SK-N-SH (cell line): ENCODE measurements at places on chromosomes 4 and X. TPM values are rescaled to one million over a fixed set of nuclear protein-coding genes. Genes with fewer than 3 reads are reported as not detected.

DNA sequence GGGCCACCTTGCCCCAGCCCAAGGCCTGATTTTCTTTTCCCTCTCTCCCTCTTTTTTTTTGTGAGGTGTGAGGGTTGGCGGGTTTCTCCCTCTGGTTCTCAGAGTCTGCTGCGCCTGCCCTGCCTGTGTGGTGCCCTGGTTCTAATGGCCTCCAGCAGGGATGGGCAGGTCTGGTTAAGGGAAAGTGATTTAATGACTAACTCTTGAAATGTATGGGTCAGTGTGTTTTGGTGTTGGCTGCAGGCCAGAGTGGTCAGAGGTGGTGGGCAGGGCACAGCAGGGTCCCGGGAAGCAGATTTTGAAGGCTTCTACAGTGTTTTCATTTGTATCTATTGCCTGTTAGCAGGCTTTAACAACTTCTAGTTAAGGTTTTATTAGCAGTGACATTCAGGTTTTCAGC is 39.0 kb downstream of the JADE1 start:
- no peak overlapping the region for H3K4me3 ChIP-seq
- H3K4me1 ChIP-seq = no peaks in the 10 kb centered on the region
- peaks cover 34% of the 10 kb centered on the region for H3K36me3 ChIP-seq
- H3K27me3 ChIP-seq = no peaks in the 10 kb centered on the region
- no peak for DNase-seq

DNA sequence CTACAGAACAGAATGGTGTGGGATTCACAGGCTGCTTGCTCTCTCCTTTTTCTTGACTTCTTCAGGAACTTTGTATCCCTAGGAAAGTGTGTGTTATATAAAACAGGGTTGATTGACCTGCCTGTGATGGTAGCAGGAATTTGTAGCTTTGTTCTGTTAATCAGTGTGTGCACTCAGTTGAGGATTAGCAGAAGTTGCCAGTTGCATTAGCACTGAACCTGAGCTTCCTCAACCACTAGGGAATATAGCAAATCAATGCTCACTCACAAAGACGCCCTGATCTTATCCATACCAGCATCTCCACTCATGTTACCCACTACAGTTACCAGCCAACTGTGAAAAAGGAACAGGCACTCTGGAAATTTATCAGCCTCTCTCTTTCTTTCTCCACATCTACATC is 319.1 kb upstream of the EMCN start:
- no peaks in the 10 kb centered on the region for H3K36me3 ChIP-seq
- H3K27me3 ChIP-seq = no peaks in the 10 kb centered on the region
- no peak overlapping the region for H3K27ac ChIP-seq
- H3K4me3 ChIP-seq = no peak overlapping the region

DNA sequence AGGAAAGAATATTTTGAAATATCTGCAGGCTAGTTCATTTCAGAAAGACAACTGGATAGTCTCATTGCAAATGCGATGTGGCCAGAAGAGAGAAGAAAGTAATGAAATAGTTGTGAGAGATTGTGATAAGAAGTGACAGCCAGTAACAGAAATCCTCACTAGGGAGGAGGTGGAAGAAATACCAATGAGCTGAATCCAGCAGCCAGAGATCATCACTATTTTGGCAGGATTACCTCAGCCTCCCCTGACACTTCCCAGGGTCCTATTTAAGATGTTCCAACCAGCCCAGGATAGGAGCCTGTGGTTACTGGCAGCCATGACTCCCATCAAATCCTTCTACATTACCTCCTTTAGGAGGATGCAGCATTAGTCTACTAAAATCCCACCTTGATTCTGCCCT is 76.7 kb upstream of the ARHGAP24 start:
- H3K27ac ChIP-seq = peak overlapping the region; percentile 41
- DNase-seq = no peak
- H3K27me3 ChIP-seq = no peaks in the 10 kb centered on the region
- H3K4me3 ChIP-seq = no peak overlapping the region
- no peaks in the 10 kb centered on the region for H3K36me3 ChIP-seq

GRCh38 chr4:140112576-140112975 is 41.4 kb downstream of the MAML3 start:
- H3K36me3 ChIP-seq = no peaks in the 10 kb centered on the region
- no peaks in the 10 kb centered on the region for H3K4me1 ChIP-seq
- H3K27ac ChIP-seq = peak overlapping the region; percentile 16; the same call in 1 of the 2 replicates
- DNase-seq = no peak
- H3K27me3 ChIP-seq = no peaks in the 10 kb centered on the region

GRCh38 chr4:38662522-38663089 is 1.4 kb upstream of the KLF3 start:
- peaks cover under 1% of the 10 kb centered on the region; the same call in 1 of the 2 replicates for H3K4me1 ChIP-seq
- H3K4me3 ChIP-seq = peak overlapping the region; percentile 66
- no peaks in the 10 kb centered on the region for H3K27me3 ChIP-seq

DNA sequence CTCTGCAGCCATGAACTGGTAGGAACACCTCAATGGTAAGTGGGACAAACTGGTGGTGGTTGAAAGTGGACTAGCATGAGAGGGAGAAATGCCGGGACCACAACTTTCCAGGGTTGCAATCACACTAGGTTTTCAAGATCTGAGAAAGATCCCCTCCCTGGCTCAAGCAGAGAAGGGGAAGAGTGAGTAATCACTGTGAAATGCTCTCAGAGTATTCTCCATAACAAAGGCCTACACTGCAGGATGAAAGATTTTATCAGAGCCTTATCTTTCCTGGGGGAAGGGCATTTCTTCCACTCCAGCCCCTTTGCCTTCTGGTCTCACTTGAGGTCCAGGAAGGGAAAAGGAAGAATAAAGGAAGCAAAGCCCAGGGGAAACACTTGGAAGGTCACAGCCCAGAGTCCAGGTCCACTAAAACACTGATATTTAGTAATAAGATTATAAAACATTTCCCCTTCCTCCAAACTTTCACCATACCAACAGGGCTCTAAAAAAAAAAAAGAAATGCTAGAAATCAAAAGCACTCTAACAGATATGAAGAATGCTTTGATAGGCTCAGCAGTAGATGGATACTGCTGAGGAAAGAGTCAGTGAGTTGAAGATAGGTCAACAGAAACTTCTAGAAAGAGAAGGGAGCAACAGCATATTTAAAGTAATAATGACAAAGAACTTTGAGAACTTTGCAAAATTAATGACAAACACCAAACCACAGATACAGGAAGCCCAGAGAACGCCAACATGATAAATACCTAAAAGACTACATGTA is 95.9 kb downstream of the WDFY3 start:
- DNase-seq = peak; percentile 9
- H3K36me3 ChIP-seq = peaks cover 5% of the 10 kb centered on the region
- H3K27me3 ChIP-seq = no peaks in the 10 kb centered on the region
- H3K4me1 ChIP-seq = peaks cover 13% of the 10 kb centered on the region; the same call in 1 of the 2 replicates

- peaks cover 47% of the 10 kb centered on the region for H3K27me3 ChIP-seq
- H3K4me3 ChIP-seq = no peak within 1 kb of the TSS
- no peak for DNase-seq
- no peaks in the 10 kb centered on the region for H3K4me1 ChIP-seq
Observed at GRCh38 chrX:71910643-71910985, at the start of gene NHSL2. NHSL2 (plus strand) TSS chrX:71910845.

GRCh38 chr4:46503739-46504138 is 113.8 kb upstream of the GABRA2 start:
- DNase-seq = no peak
- no peaks in the 10 kb centered on the region for H3K27me3 ChIP-seq
- no peak overlapping the region for H3K4me3 ChIP-seq

DNA sequence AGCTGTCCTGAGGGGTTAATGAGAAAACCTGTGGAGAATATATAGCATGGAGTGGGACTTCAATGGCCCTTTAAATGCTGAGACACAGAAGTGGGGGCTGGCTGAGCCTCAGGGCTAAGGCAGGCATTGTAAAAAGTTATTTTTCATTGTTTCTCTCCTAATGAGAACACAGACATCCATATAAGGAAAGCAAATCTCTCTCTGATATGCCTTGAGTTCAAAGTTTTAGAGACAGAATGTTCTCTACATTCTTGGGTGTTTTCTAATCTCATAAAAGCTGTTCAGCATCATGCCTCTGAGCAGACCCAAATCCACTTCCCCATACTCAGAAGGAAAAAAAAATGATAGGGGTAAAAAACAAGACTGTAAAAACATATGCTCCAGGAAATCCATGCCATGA is 16.8 kb upstream of the RAB40A start:
- H3K27ac ChIP-seq = no peak overlapping the region
- no peak overlapping the region for H3K4me3 ChIP-seq
- no peaks in the 10 kb centered on the region for H3K27me3 ChIP-seq
- no peak for DNase-seq

GRCh38 chr4:124401606-124402005 is 310.9 kb downstream of the ANKRD50 start:
- no peaks in the 10 kb centered on the region for H3K36me3 ChIP-seq
- no peak overlapping the region for H3K4me3 ChIP-seq

- no peaks in the 10 kb centered on the region for H3K27me3 ChIP-seq
- no peak overlapping the region for H3K4me3 ChIP-seq
- no peaks in the 10 kb centered on the region for H3K36me3 ChIP-seq
- no peak overlapping the region for H3K27ac ChIP-seq
Observed at GRCh38 chr4:123666486-123666885, 269.9 kb downstream of the SPRY1 start.

DNA sequence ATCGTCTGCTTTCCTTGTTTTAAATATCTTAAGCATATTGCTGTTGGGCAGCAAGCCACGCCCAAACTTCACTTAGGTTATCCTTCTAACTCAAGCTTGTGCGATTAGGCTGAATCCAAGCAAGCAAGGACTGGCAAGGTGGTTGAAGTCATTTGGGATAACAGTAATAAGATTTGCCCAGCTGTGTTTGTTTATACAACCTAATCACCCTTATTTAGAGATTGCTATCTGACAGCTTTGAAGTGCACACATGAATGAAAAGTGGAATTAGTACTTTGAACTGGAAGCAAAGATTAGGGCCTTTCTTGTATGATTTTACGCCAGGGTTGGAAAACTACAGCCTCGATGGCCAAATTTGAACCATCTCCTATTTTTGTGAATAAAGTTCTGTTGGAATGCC is 182.1 kb downstream of the ASB9 start:
- no peak for DNase-seq
- H3K36me3 ChIP-seq = no peaks in the 10 kb centered on the region
- H3K27ac ChIP-seq = no peak overlapping the region

- H3K4me3 ChIP-seq = no peak overlapping the region
- DNase-seq = no peak
- no peaks in the 10 kb centered on the region for H3K27me3 ChIP-seq
- no peak overlapping the region for H3K27ac ChIP-seq
Observed at GRCh38 chr4:129110931-129111330, 15.0 kb downstream of the C4orf33 start.

DNA sequence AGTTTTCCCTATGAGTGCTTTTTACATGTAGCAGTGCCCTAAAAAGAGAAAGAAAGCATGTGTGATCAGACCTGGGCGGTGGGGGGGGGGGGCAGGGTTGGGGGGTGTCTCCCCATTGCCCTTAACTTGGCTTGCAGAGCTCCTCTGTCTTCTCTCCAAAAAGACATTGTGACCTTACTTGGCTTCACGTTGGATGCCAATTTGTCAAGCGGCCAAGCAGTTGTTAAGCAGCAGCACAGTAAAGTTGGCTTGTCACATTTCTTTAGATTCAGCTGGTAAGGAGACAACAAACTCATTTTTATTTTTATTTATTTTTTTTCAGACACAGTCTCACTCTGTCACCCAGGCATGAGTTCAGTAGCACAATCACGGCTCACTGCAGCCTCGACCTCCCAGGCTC is 57.3 kb upstream of the ZNF157 start:
- H3K36me3 ChIP-seq = no peaks in the 10 kb centered on the region
- no peaks in the 10 kb centered on the region for H3K4me1 ChIP-seq
- no peaks in the 10 kb centered on the region; the same call in 1 of the 2 replicates for H3K27me3 ChIP-seq
- H3K27ac ChIP-seq = no peak overlapping the region
- no peak for DNase-seq

GRCh38 chrX:38516196-38516774 is 45.1 kb upstream of the TSPAN7 start:
- H3K36me3 ChIP-seq = no peaks in the 10 kb centered on the region
- H3K4me3 ChIP-seq = no peak overlapping the region
- no peak overlapping the region for H3K27ac ChIP-seq
- DNase-seq = no peak

DNA sequence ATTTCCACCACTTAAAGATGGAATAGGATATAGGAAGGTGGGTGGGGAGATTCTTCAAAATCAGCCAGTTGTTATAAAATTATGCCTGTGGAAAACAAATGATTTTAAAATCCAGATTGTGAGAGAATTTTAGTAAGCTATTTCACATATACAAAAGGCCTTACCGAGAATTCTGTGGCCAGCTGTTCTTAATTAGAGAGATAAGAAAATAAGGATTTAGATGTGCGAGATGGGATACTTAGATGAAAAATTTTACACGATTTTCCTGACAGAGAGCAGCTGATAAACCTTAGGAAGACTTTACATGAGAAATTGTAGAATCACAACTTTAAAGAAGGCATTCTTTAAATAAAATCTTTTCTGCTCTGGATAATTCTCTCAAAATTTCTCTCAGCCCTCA is 94.5 kb upstream of the IQCM start:
- no peak for DNase-seq
- H3K4me1 ChIP-seq = peaks cover 7% of the 10 kb centered on the region
- no peaks in the 10 kb centered on the region for H3K36me3 ChIP-seq
- H3K27ac ChIP-seq = no peak overlapping the region
- H3K4me3 ChIP-seq = no peak overlapping the region

GRCh38 chr4:12118651-12119213 is 690.0 kb upstream of the HS3ST1 start:
- no peak overlapping the region for H3K27ac ChIP-seq
- no peak overlapping the region for H3K4me3 ChIP-seq

DNA sequence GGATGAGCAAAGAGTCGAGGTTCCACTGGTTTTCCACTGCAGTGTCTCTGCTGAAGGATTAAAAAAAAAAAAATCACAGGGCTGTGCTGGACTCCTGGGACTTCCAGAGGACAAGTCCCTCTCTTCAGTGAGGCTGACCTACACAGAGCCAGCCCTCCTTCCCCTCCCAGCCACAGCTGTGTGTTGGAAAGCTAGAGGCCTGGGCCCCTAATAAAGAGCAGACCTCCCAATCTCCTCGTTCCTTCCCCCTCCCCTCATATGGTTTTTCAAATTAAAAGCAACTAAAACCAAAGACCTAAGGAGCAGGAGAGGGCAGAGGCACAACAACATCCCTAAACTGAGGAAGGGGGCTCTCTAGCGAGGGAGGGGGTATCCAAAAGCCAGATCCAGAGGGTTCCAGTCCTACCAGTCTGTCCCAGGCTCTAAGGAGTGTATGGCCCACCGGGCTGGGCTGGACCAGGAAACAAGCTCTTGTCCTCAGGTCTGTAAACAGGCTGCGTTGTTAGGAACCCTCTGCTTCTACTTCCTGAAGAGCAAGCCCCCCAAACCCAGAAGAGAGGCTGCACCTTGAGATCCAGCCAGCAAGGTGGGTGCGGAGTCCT is 4.0 kb upstream of the PDGFRA start:
- DNase-seq = peak; percentile 27
- H3K4me3 ChIP-seq = no peak overlapping the region
- no peaks in the 10 kb centered on the region for H3K27me3 ChIP-seq
- no peak overlapping the region for H3K27ac ChIP-seq

- H3K4me1 ChIP-seq = no peaks in the 10 kb centered on the region
- no peaks in the 10 kb centered on the region for H3K27me3 ChIP-seq
- no peak overlapping the region for H3K27ac ChIP-seq
- no peak for DNase-seq
- no peak overlapping the region for H3K4me3 ChIP-seq
- no peaks in the 10 kb centered on the region for H3K36me3 ChIP-seq
Observed at GRCh38 chr4:167032871-167033270, 201.4 kb downstream of the SPOCK3 start.

GRCh38 chr4:59671037-59671436 is 1529.1 kb upstream of the ADGRL3 start:
- no peak overlapping the region for H3K27ac ChIP-seq
- no peak overlapping the region for H3K4me3 ChIP-seq
- H3K27me3 ChIP-seq = no peaks in the 10 kb centered on the region
- H3K36me3 ChIP-seq = no peaks in the 10 kb centered on the region

The GJB1 gene
- not detected in 2 replicates for polyA plus RNA-seq

The TBC1D9 gene
- 13.5 and 16.1 TPM in 2 replicates for polyA plus RNA-seq

The SHISA3 gene
- 1.1 and 1.6 TPM in 2 replicates for polyA plus RNA-seq

The SPANXA1 gene
- polyA plus RNA-seq = 1.8 and 25.5 TPM in 2 replicates

The NIPAL1 gene
- 1.8 and 2.0 TPM in 2 replicates for polyA plus RNA-seq

The BLOC1S4 gene
- 21.9 and 22.1 TPM in 2 replicates for polyA plus RNA-seq
